ENCODE measurements at places on chromosomes 1 and 21. TPM values are rescaled to one million over a fixed set of nuclear protein-coding genes. Genes with fewer than 3 reads are reported as not detected.

Gene TNFRSF9
- 3.8 TPM for total RNA-seq

Gene TP73
- 0.58 TPM for total RNA-seq

Gene CD1E
- total RNA-seq = not detected

Gene OR2T29
- total RNA-seq = not detected

Measured in A549 treated with DMSO at 1 μM for 4 hours (cell line).